ENCODE measurements at places on chromosomes 13 and 19.

- DNase-seq = peak; percentile 71
Measured at GRCh38 chr19:1862424-1863327, 703 bp downstream of the KLF16 start.

GRCh38 chr19:46480415-46480814 is 9.1 kb upstream of the PNMA8A start:
- no peak for DNase-seq

- no peak for DNase-seq
Measured at GRCh38 chr19:11373885-11374432, 507 bp upstream of the SWSAP1 start.

GRCh38 chr13:43023289-43023963 is at the start of gene DNAJC15:
Gene DNAJC15 (plus strand): TSS chr13:43023586. CDS start chr13:43023627, 41 bp downstream.
- DNase-seq = peak; percentile 85

GRCh38 chr19:343941-344624 is 513 bp downstream of the MIER2 start:
- no peak for DNase-seq

- DNase-seq = no peak
Measured at GRCh38 chr13:60922576-60923231, 492.9 kb downstream of the PCDH20 start.

DNA sequence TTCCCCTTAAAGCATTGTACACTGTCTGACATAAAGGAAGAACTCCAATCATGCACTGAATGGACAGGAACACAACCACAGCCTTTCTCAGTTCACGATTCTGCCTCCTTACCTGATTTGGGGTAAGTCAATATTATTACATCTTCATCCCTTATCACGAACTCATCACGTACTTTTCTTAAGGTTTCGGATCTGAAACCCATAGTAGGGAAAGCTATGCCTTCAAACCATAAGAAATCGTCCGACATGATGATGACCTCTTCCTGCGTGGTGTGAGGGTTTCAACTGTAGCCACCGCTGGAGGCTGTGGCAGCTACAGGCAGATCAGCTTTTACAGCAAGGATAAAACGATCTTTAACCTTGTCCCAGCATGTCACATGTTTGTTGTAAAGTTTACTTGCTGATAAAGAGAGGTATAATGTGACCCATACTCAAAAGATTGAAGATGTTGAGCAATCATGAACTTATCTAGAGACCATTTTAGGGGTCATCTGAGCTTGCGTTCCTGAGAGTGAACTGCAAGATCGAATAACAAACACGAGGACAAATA is at the start of gene SULT2A1:
Gene SULT2A1, minus strand, starts transcription at position 306 of the 550 bp plus-strand sequence. Its CDS starts 58 bp downstream, at position 248.
- no peak for DNase-seq
